Type B pancreatic cell (in vitro differentiated cells): ENCODE measurements at places on chromosomes 6 and 20. TPM values are rescaled to one million over a fixed set of nuclear protein-coding genes. Genes with fewer than 3 reads are reported as not detected.

- peaks cover 27% of the 10 kb centered on the region for H3K4me1 ChIP-seq
- H3K27ac ChIP-seq = no peak overlapping the region
- H3K4me3 ChIP-seq = no peak overlapping the region
- no peaks in the 10 kb centered on the region for H3K27me3 ChIP-seq
These were observed 8.4 kb downstream of the ENTPD6 start for GRCh38 chr20:25203871-25204320.

GRCh38 chr20:33474963-33475362 lies 14.9 kb upstream of the CBFA2T2 start:
- peaks cover 16% of the 10 kb centered on the region for H3K4me1 ChIP-seq
- H3K4me3 ChIP-seq = no peak overlapping the region
- no peak overlapping the region for H3K27ac ChIP-seq

- no peaks in the 10 kb centered on the region for H3K4me1 ChIP-seq
- DNase-seq = no peak
- H3K4me3 ChIP-seq = no peak overlapping the region
- H3K27ac ChIP-seq = no peak overlapping the region
These were observed 183.4 kb downstream of the ADGRG6 start for GRCh38 chr6:142485256-142485655.

The COL9A3 gene
- total RNA-seq = 8.8 and 21.2 TPM in 2 replicates

DNA sequence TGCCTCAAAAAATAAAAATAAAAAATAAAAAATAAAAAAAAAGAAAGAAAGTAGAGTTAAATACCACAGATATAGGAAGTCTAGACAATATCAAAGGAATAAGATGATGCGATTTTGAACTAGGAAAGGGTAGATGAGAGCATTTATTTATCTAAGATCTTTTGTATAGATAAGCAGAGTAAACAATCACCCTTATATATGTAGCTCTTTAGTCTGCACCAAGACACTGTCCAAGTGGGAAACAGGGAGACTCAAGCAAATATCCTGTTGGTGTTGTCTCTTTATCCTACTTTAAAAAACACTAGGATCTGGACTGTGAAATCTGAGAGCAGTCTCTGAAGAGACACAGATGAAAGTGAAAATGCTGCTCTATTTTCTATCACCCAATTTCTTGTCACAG lies 587.0 kb upstream of the FLRT3 start:
- no peaks in the 10 kb centered on the region for H3K27me3 ChIP-seq
- H3K27ac ChIP-seq = no peak overlapping the region
- H3K4me1 ChIP-seq = peaks cover 51% of the 10 kb centered on the region
- H3K4me3 ChIP-seq = no peak overlapping the region

The GRIK2 gene
- total RNA-seq = 4.7 and 4.8 TPM in 2 replicates

- peaks cover 35% of the 10 kb centered on the region for H3K4me1 ChIP-seq
- H3K27ac ChIP-seq = no peak overlapping the region
- DNase-seq = no peak
- no peaks in the 10 kb centered on the region for H3K36me3 ChIP-seq
- no peak overlapping the region for H3K4me3 ChIP-seq
These were observed 55.3 kb upstream of the CEP85L start for GRCh38 chr6:118706702-118707101.

The FAM83B gene
- total RNA-seq = 11.3 and 33.9 TPM in 2 replicates

The DUSP15 gene
- total RNA-seq = 3.0 and 9.1 TPM in 2 replicates

DNA sequence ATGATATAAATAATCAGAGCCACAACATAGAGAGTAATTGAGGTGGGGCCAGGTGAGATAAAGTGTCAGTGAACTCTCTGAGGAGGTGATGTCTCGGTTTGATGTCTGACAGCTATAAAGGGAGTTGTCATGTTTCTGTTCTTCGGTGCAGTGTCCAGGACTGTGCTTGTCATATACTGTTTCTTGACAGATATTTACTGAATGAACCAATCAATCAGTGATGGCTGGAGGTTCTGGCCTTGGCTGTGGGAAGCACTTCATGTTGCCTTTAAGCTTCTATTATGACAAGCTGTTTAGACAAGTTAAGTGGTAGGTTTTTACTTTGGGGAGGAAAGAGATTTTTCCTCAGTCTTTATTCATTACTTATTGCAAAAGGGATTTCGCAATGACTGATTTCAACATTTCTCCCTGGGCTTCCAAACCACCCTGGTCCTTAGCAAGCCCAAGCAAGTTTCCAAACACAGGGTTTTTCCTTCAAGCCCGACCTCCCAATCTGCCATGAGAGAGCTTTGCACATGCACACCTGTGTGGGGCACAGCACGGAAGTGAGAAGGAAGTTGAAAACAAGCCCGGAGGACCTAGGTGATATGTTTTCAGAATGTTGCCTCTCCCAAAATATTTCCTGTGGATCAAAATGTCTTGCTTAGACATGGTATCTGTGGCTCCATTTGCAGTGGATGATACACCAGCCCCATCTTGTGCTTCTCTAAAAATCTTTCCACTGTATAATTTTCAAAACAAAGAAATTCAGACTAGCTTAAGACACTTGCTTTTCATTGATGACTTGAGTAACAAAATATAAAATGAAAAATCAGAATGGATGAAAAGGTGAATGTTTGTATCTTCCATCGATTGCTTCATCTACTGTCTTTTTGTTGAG lies 567.3 kb upstream of the BTBD3 start:
- H3K4me3 ChIP-seq = no peak overlapping the region
- no peak overlapping the region for H3K27ac ChIP-seq
- peaks cover 25% of the 10 kb centered on the region for H3K27me3 ChIP-seq
- H3K36me3 ChIP-seq = no peaks in the 10 kb centered on the region

DNA sequence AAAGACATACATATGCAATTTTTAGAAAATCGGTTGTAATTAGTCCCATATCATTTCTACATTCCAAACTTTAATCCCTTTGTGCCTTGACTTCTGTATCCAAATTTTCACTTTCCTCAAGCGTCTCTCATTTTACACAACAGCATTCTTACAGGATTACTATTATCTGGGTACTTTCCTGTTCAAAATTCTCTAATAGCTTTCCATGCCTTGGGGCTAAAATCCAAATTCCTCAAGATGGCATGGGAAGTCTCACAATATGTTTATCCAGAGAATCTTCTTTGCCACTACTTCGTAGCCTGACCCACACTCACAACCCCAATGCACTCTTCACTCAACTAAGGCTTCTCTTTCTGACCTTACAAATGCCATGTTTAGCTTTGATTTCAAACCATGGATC lies 125.0 kb downstream of the TBX18 start:
- H3K27me3 ChIP-seq = peaks cover 7% of the 10 kb centered on the region
- H3K4me1 ChIP-seq = no peaks in the 10 kb centered on the region
- no peaks in the 10 kb centered on the region for H3K36me3 ChIP-seq
- DNase-seq = no peak
- H3K4me3 ChIP-seq = no peak overlapping the region
- no peak overlapping the region for H3K27ac ChIP-seq

The FAM184A gene
- total RNA-seq = 3.4 and 7.5 TPM in 2 replicates

The BPIFB1 gene
- 1.8 and 10.9 TPM in 2 replicates for total RNA-seq

DNA sequence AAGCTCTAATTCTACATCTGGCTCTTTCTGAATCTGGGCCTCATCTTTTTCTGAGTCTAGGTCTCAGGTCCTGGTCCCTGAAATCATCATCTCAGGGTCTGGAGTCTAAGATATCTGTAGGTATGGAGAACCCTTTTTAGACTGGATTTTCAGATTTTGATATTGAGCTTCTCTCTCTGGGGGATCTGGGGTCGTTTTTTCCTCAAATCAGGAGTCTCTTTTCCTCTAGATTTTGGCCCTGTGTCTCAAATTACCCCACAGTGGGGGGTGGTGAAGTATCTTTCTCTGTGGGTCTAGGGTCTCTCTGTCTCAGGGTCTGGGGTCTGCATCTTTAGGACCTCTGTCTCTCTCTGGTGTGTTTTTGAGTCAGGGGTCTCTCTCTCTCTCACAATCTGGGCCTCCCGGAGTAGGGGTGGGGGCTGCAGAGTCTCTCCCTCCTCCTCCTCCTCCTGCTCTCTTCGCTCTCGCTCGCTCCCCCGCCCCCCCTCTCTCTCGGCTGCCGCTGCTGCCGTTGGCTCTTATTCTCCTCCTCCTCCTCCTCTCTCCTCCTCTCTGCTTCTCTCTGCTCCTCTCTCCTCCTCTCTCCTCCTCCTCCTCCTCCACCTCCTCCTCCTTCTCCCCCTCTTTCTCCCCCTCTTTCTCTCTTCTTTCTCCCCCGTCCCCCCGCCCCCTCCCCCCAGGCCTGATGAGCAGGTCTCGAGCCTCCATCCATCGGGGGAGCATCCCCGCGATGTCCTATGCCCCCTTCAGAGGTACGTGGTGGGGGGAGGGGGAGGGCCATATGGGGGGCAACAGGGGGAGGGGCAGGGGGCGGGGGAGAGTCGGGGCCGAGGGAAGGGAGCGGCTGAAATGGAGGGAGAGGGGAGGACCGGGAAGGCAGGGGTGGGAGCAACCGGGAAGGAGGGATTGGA lies at the start of gene SYNGAP1:
SYNGAP1 (plus strand) TSS at position 486 of the 911 bp plus-strand sequence; CDS start at position 686, 200 bp downstream.
- H3K4me1 ChIP-seq = peaks cover 60% of the 10 kb centered on the region
- peaks cover 8% of the 10 kb centered on the region for H3K27me3 ChIP-seq
- peaks cover 17% of the 10 kb centered on the region for H3K36me3 ChIP-seq
- H3K27ac ChIP-seq = peak within 1 kb of the TSS; percentile 99
- peak within 1 kb of the TSS; percentile 96 for H3K4me3 ChIP-seq

The TFAP2C gene
- 20.5 and 71.7 TPM in 2 replicates for total RNA-seq

DNA sequence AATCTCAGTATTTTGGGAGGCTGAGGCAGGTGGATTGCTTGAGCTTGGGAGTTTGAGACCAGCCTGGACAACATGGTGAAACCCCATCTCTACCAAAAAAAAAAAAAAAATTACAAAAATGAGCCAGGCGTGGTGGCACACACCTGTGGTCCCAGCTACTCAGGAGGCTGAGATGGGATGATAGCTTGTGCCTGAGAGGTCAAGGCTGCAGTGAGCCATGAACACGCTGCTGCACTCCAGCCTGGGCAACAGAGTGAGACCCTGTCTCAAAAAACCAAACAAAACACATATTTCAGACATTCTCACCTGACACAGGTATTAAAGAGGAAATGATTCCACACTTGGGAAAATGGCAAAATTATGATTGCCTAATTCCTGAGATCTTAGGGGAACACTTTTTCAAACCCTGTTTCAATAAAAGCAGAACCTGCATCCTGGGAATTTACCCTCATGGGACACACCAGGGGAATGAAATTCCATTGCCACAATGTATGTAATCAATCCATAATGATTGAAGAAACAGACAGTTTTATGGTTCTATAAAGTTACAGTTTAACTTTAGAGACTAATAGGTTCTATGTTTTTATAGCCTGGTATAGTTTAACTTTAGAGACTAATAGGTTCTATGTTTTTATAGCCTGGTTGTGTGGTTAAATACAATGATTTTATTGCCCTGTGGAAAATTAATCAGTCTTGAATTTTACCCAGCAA lies 29.6 kb upstream of the DNAAF9 start:
- no peaks in the 10 kb centered on the region for H3K27me3 ChIP-seq
- DNase-seq = no peak
- H3K36me3 ChIP-seq = no peaks in the 10 kb centered on the region
- H3K4me1 ChIP-seq = no peaks in the 10 kb centered on the region
- H3K27ac ChIP-seq = no peak overlapping the region

DNA sequence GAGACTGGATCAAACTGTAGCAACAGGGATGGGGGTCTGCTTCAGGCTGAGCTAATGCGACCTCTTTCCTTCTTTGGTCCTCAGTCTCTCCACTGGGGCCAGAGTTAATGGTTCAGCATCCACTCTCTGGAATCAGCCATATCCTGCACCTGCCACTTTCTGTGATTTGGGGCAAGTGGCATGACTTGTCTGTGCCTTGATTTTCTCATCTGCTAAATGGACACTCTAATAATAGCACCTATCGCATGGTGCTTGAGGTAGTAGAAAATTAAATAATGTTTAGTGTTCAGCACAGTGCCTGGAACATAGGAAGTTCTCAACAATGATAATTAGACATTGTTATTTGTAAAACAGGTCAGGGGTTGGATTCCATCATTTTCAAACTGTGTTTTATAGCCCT lies 6.3 kb downstream of the XKR7 start:
- no peaks in the 10 kb centered on the region for H3K36me3 ChIP-seq
- DNase-seq = no peak
- H3K4me1 ChIP-seq = peaks cover 10% of the 10 kb centered on the region
- H3K4me3 ChIP-seq = no peak overlapping the region
- peaks cover 50% of the 10 kb centered on the region for H3K27me3 ChIP-seq
- H3K27ac ChIP-seq = no peak overlapping the region

DNA sequence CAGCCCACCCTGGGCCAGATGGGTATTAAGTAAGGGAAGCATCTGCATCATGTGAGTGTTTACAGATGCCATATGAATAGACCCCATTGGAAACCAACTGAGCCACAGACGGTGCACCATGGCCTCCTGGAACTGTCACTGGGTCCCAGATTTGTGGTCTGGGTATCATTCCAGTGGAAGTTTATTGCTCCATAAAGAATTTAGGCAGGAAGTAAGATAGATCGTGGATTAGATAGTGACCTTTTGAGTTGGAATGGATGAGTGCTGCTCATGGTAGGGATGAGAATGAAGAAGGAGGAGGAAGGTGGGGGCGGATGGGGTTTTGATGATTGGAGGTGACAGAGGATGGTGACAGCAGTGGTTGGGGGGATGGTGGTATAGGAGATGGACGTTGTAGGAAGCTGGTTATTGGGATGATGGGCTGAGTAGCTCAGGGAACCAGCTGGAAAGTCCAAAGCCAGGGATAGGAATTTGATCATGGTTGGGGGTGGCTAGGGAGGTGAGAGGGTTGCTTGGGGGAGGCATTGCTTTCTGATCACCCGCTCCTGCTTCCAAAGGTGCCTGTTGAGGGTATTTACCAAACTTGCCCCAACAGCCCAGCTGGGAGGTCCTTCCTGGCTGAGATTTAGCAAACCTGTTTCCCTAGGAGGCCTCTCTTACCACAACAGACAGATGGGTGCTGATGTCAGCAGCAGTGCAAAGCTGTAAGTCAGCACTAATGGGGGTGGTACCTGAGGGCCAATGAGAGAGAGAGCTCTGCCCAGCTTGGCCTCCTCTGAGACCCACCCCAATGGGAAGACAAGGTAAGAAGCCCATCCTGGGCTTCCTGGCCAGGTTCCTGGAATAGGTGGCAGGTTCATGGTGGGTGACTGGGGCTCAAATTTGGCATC lies 78.0 kb downstream of the VEGFA start:
- peaks cover 21% of the 10 kb centered on the region for H3K4me1 ChIP-seq
- no peaks in the 10 kb centered on the region for H3K36me3 ChIP-seq
- H3K27me3 ChIP-seq = no peaks in the 10 kb centered on the region
- H3K27ac ChIP-seq = no peak overlapping the region
